Fibroblast of skin of right biceps (primary cell): ENCODE measurements at places on chromosomes 2 and 18.

GRCh38 chr2:217656316-217656715, 346.5 kb downstream of the TNS1 start:
- DNase-seq = no peak

- DNase-seq = peak; percentile 23
Measured at GRCh38 chr2:171432969-171433762, 624 bp downstream of the METTL8 start.

- no peak for DNase-seq
Measured at GRCh38 chr2:151292141-151292540, 2.7 kb upstream of the NMI start.

GRCh38 chr18:68703326-68703725, 11.6 kb downstream of the TMX3 start:
- DNase-seq = no peak

DNA sequence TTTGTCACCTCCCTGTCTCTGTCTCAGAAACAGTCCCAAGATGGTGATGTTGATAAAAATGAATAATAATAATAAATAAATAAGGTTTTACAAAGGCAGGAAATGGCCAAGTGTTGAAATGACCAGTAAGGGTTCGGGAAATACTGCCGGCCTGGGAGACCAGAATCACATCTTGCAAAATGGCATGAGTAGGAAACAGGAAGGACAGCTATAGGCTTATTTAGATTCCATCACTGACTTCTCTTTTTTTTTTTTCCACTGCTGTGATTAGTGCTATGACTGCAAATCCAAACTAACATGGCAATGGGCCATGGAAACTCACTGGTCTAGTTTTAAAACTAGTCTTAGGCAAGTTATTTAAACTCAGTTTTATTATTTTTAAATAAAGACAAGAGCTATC, 60.6 kb downstream of the SCN1A start:
- no peak for DNase-seq

- peak; percentile 37 for DNase-seq
Measured at GRCh38 chr2:235636546-235636945, 142.7 kb downstream of the AGAP1 start.
